ENCODE measurements at places on chromosomes 11 and 22. TPM values are rescaled to one million over a fixed set of nuclear protein-coding genes. Genes with fewer than 3 reads are reported as not detected.

FLRT1 gene
- 1.6 TPM for total RNA-seq

DNA sequence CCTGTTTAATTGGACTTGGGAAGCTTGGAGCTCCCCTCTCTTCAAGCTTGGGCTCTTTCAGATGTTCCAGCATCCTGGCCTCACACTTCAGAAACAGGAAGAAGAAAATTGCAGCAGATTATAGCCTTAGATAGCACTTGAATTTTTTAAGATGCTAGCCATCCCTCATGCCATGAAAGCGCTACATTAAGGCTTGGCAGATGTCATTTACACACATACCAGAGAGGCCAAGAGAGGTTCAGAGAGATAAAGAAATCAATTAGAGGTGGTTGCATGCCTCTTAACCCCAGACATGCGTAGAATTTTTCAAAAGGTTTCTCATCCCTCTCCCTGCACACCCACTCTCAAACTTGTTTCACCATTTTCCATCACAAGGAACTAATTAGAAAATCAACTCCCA, 31.9 kb upstream of the DBX1 start:
- DNase-seq: no peak

GRCh38 chr11:35785287-35786167, 123.0 kb downstream of the TRIM44 start:
- no peak for DNase-seq

ACCSL gene
- total RNA-seq: not detected

ROBO4 gene
- 18.9 TPM for total RNA-seq

DNA sequence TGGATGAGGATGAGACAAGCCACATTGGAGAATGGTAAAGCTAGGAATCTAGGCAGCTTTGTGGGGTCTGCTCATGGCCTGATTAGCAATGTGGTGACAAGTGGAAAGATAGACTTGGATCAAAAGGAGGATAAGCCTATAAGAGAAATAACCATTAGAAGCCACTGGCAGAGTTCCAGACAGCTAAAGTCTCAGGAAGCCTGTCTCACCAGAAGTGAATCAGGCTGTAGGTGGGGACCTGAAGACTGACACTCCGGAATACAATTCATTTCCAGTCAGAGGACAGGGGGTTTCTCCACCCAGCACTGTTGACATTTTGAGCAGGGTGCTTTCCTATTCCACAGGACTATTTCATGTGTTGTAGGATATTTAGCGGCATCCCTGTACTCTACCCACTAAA, 129.7 kb downstream of the ARHGAP42 start:
- no peak for DNase-seq

- DNase-seq: no peak
These were observed 63.5 kb upstream of the WNT11 start for GRCh38 chr11:76269661-76270261.

GRCh38 chr11:134270250-134270714, 5.9 kb upstream of the GLB1L3 start:
- DNase-seq: no peak

PHETA2 gene
- total RNA-seq: 11.3 TPM

- peak; percentile 47 for DNase-seq
These were observed 13.6 kb downstream of the KCNJ5 start for GRCh38 chr11:128904656-128905344.

LRP4 gene
- 21.0 TPM for total RNA-seq

TSSK2 gene
- not detected for total RNA-seq
